Astrocyte of the spinal cord (primary cell): ENCODE measurements at places on chromosomes 4 and X.
A peak's percentile ranks its signal among the peaks of the same experiment; 100 is the strongest.

DNA sequence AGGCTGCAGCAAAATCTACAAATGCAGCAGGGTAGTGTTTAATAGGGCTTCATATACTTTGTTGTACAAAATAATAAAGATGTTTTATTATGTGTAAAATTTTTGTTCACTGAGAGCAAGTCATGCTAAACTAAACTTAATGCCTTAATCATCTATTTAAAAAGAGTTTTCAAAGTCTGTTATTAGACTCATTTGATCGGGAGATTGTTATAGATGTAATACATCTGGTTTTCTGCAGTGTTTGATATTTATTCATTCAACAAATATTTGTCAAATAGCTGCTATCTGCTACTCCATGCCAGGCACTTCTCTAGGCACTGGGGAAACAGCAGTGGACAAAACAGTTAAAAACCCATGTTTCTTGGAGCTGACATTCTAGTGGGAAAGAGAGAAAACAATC is 233.6 kb downstream of the FMR1NB start:
- DNase-seq: no peak

DNA sequence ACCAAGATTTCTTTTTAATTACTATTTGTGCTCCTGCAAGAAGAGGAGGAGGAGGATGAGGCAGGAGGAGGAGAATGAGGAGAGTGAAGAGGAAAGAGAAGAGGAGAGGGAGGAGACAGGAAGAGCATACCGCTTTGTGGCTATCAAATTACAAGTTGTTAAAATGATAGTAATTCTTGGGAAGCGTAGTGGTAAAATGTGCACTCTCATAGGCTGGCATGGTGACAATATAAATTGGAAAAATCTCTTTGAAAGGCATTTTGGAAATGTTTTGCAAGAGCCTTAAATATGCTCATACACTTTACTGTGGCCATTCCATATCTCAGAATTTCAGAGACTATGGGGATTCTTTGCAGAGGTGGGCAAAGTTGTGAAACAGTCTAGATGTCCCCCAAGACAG is 53.2 kb downstream of the MXRA5 start:
- DNase-seq: no peak

DNA sequence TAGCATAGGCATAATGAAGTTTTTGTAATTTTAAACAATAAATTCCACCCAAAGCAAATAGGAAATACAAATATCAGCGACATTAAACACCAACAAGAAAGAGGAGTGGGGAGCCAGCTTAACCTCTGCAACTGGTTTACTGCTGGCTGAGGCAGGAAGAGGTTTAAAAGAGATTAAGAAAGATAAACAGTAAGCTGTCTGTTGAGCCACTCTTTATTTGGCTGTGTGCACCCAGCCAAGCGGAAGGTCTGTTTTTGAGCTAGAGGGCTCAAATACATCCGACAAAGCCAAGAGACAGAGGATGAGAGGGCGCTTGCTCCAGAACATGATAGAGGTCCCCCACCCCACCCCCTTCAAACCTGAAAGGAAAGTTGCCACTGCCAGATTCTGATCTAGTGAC is 191.4 kb downstream of the MGST2 start:
- no peak for DNase-seq

- DNase-seq: no peak
Observed at GRCh38 chr4:123749383-123749782, 352.8 kb downstream of the SPRY1 start.

DNA sequence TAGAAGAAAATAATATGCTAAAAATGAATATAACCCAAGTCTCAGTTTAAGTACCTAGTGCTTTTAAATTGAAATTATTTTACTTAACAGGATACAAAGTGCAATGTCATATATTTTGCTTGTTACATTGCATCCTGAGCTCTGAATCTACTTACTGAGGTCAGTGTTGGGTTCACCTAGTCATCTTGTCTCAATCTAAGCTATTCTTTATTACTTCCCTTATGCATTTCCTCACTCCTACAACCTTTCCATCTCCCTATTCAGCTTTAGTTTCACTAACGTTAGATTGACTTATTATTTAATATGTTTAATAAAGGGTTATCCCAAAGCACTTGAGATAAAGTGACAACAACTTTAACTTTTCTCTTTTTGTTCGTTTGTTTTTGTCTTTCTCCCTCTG is 483.7 kb downstream of the FSTL5 start:
- no peak for DNase-seq

DNA sequence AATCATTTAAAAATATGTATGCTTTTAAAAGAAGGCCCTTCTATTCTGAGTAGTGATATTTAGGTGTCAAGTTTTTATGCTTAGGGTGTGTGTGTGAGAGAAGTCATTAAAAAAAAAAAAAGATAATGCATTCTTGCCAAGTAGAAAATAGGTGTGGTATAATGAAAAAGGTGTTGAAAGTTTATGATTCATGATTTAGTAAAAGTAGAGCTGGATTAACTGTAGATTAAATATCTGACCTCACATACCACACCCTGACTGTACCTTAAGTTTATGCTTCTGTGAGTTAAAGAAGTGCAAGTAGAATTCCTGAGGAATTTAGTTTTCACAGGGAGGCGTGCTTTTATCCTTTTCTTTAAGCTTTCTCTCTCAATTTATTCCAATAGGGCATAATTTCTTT is 71.1 kb downstream of the BMPR1B start:
- DNase-seq: no peak

- DNase-seq: peak; percentile 47
Observed at GRCh38 chr4:8507196-8507570, 66.6 kb downstream of the TRMT44 start.

GRCh38 chr4:155085843-155086530 is 122.4 kb upstream of the NPY2R start:
- peak; percentile 75 for DNase-seq

GRCh38 chr4:77169481-77169880 is 12.5 kb downstream of the CCNG2 start:
- DNase-seq: peak; percentile 25

DNA sequence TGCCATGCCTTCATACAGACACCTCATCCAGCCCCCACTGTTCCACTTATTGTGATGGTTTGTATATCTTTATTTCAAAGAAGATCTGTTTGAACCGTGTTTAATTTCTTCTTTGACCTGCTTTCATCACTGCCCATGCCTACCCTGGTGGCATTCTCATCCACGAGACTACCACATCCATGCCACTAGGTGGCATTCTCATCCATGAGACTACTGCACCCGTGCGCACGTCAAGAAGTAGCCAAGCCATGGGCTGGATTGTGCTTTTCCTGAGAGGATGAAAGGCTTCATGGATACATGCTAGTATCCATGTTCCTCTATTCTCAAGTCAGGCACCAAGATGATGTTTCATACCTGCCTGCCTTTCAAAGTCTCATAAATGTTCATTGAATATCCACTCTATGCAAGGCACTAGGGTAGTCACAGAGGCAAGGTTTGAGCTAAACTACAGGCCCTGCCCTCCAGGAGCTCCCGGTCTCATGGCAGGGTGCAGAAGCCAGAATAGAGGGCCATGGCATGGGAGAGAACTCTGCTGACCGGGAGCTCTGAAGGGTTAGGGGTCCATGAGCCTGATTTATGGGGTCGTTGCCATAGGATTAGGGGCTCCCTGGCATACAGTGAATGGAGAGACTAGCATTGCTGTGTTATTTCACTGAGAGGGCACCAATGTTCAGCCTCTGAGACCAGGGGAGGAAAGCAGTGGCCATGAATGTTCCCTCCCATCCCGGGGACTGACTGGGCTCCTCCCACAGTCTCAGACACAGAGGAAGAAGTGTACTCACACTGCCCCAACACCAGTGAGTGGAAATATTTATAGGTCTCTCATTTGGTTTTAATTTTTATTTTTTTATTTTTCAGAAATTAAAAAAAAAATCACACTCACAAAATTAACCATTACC is 24.8 kb upstream of the EOLA2 start:
- peak; percentile 62 for DNase-seq

GRCh38 chrX:107831071-107831730 is 5.5 kb downstream of the MID2 start:
- no peak for DNase-seq

DNA sequence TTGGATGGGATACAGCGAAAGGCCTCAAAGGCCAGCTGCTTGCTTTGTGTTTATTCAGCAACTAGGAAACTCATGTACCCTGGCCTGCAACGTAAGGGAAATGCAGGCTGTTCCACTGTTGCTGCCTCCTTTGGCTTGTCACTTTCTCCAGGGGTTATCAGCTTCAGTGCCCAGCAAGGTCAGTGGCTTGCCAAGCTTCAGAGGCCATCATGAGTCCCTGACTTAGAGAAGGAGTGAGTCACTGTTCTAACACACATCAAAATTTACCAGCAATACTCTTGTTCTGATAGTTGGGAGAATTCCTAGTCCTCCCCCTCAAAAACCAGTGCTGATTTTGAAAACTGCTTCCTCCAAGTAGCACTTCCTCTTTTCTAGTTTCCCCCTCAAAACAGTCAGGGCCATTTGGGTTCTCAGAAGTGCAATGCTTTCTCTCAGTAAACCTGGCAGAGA is 250.8 kb downstream of the ARHGAP24 start:
- no peak for DNase-seq

GRCh38 chr4:38987491-38987890 is 44.7 kb downstream of the TMEM156 start:
- no peak for DNase-seq

GRCh38 chr4:71392109-71392508 is 53.3 kb downstream of the SLC4A4 start:
- no peak for DNase-seq

DNA sequence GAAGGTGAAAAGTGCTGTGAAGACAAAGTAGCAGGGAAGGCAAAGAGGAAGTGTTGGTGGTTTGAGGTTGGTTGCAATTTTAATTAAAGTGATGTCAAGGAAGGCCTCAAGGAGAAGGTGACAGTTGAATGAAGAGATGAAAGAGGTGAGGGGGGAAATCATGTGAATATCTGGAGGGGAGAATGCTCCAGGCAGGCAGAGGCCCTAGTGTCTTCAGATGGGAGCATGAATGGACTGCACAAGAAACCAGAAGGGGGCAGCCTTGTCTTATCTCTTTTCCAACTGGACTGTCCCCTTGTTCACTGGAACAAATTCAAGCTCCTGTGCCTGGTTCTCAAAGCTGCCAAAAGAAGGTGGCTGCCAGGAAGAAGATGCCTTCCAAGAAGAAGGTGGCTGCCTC is 68.4 kb downstream of the MAOB start:
- DNase-seq: no peak

DNA sequence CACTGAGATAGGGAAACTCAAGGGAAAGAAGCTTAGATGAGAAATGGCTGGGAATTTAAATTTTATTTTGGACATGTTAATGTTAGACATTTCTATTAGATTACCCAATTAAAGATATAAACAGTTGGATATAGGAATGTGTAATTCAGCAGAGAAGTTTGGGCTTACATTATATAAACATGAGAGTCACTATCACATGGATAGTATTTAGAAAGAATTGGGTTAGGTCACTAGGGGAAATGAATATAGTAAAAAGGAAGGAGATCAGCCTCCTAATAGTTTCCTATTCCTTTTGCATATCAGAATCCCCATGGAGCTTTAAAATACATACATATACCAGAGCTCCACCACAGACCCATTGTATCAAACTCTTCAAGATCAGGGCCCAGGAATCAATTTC is 19.6 kb upstream of the CXCL5 start:
- DNase-seq: no peak

GRCh38 chr4:148477276-148477675 is 35.1 kb upstream of the NR3C2 start:
- no peak for DNase-seq

- no peak for DNase-seq
Observed at GRCh38 chr4:94759767-94760211, 2.0 kb downstream of the BMPR1B start.

GRCh38 chr4:123659262-123659661 is 262.7 kb downstream of the SPRY1 start:
- no peak for DNase-seq

DNA sequence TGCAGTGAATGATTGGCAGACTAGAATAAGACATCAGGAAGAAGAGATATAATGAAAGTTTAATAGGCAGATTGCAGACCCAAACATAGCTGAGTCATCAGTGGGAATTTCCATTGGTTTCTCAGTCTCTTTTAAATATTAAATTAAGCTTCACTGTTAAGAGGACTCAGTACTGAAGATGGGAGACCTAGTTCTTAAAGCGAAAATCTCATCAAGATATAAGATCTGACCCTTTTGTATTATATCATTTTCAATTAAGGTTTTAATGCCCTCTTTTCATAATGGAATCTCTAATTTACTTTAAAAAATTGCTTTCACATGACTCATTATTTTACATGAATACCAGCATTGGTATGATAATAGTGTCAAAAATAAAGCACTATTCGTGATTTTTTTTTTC is 168.9 kb upstream of the ATOH1 start:
- DNase-seq: peak; percentile 6

DNA sequence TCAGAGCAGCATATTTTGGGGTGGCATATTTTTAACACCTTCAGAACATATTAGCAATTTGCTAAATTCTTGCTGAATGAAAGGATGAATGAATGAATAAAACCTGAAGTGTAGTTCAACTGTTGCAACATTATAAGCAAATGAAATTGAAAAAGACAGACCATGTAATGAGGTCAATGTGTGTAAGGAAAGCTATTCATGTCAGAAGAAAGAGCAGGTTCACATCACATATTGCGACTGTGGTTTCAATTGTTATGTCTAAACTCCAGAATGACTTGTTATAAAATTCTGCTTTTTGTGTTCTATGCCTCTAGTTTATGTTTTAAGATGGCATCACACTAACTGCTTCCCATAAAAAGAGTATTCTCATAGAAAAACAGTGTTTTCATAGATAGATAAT is 32.9 kb upstream of the DSPP start:
- DNase-seq: no peak

- DNase-seq: peak; percentile 89
Observed at GRCh38 chr4:114281164-114281960, 301.9 kb upstream of the ARSJ start.

- DNase-seq: no peak
Observed at GRCh38 chr4:10727140-10727880, 42.7 kb upstream of the CLNK start.

- peak; percentile 41 for DNase-seq
Observed at GRCh38 chr4:26088433-26088928, 174.5 kb downstream of the SMIM20 start.

- no peak for DNase-seq
Observed at GRCh38 chrX:40852586-40852985, 117.2 kb upstream of the MED14 start.

DNA sequence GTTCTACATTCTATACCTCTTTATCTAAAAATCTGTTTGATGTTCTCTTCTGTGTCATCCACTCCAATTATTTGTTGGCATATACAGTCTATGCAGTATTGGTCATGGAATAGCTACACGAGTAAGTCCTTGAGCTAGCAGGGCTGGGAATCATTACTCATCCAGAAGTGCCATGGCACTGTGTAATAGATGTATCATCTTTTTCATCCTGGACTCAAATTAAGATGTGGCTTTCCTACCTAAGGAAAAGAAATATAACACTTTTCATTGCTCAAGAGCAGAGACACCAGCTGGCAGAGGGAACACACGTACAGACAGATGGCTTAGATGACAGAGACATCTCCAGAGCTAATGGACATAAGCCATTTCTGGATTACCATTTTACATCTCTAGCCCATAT is 159.8 kb downstream of the FAM13A start:
- no peak for DNase-seq

DNA sequence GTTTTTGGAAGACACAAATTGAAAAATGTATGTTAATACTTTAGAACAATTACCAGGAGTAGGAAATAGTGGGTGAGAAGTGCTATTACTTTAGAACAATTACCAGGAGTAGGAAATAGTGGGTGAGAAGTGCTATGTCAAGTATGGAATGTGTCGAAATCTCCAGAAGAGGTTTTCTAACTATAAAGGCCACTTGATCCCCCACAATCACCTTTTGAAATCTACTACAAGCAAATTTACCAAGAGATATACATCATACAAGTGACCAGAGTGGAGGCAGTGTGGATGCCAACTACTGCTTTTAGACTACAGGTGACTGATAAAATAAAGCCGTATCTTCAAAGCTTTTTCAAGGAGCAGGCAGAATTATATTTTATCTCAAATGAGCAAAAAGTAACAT is 43.1 kb downstream of the MAB21L2 start:
- DNase-seq: no peak
